ENCODE measurements at places on chromosomes 12 and 14.

DNA sequence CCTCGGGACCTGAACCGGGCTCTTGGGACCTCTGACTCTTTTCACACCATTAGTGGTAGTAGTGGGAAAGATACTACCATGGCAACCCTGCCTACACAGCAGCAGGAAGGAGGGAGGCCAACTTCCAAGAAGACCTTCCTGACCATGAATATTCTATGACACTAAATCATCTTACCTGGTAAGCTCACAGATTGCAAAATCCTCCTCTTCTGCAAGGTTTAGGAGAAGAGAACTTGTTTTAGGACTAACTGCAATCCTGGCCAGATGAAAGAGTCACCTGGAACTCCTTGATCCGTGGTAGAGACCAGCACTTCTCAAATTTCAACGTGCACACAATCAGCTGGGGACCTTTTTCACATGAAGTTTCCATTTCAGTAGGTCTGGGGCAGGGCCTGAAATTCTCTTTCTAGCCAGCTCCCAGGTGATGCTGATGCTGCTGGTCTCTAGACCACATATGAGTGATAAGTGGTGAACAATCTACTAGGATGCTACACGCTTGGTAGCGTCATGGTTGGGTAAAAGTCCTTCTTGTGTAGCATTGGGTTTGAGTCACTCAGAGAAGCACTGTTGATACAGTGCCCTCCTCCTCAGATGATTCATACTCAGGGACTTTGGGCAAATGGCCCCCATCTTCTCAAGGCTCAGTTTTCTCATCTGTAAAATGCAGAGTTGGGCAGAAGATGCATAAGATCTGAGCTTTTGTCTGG, 35.6 kb upstream of the FICD start:
- no peak for DNase-seq

GRCh38 chr12:124762384-124762783, 101.3 kb downstream of the SCARB1 start:
- no peak for DNase-seq

DNA sequence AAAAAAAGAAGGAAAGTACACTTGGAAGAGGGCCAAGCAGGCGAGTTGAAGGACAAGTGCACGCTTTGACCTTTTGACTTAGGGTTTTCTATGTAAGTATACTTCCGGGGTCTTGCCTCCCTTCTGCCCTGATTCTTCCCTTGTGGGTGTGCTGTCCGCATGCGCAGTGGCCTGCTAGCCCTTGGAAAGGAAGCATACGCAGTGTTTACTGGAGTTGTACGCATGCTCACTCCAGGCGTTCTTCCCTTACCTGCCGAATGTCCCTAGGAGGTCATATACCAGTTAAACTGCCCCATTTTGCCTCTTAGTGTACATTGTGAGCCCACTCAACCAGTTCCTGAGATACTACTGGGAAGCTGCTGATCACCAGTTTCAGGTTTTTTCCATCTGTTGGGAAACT, 15.7 kb upstream of the DDHD1 start:
- no peak for DNase-seq

DNA sequence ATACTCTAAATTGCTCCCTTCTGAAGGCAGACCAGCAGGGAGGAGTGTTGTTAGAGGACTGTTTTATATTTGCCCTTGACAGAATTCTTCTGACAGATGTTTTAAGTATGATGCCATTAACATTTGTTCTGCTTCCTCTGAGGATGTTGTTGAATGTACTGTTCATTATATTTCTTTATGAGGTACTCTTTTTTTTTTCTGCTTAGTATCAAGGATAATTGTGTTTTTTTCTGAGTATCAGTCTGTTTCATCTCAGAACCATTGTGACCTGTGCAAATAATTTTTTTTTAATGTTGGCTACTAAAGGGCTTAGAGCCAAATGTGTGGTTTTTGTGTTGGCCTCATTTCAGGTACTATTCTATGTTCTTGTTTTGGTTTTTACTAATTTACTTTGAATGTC, 10.6 kb downstream of the METAP2 start:
- no peak for DNase-seq

DNA sequence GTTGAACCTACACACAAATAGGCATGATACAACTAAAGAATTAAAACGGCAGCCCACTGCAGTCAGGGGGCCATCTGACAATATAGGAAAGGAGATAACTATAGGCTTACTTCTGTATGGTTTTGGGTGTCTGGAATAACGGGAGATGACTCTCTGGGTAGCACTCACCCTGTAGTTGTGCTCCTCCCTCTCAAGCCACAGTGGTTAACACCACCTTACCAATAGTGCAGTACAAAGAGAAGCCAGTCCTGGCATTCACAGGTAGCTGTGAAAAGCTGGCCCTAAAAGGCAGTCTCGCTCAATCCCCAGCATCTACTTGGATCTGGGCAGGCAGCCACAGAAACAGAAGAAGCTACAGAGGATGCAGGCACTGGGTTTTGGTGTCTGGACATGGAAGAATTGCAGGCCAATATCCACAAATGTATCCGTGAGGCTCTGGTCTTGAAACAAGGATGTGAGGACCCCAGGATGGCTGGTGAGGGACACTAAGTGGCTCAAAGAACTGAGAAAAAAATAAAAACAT, 93.0 kb downstream of the DPF3 start:
- DNase-seq: no peak

- no peak for DNase-seq
Observed at GRCh38 chr14:30790827-30791226, 83.5 kb upstream of the COCH start.

DNA sequence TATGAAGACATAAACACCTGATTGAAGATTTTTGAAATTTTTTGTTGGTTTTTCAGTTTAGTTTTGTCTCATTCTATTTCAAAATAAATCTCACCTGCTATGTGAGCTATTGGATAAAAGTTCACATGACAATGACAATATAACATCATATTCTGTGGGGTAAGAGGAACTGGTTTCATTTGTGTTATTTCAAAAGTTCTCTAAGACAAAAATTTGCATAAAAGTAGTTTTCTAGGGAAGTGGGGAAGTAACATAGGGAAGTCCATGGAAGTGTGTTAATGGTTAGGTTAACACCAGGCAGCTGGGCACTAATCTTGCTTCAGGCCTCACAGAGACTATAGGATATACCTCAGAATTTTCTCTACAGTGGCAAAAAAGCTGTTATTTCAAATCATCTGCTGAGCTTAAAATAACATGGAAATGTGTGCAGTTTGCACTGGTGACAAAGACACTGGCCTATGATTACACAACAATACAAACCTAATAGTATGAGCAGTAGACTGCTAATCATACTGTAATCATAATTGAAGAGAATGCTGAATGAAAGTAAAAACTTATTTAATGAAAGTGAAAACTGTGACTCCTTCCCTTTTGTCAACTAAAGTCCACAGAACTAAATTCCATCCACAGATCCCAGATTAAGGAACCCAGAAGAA, 710.6 kb upstream of the TMEM132C start:
- DNase-seq: no peak

DNA sequence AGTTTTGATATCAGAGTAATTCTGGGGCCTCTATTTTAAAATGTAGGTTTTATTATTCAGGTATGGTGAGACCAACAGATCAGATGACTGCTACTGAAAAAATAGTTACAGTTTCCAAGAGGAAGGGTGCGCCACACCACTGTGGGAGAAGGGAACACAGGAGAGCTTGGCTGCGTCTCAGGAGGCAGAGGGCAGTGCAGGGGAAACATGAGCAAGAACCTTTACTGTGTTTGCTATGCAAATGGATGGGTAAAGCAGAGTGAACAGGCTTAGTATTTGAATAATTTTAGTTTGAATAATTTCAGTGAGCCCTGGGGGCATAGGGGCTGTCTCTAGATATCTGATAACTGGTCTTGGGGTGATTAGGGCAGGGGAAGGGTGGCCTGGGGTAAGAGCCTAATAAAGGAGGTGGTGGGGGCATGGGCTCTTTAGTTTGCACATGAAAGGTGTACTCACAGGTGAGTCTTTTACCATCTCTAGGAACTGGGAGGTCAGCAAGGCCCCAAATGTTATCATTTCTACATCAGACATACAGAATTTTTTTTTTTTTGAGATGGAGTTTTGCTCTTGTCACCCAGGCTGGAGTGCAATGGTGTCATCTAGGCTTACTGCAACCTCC, 196.8 kb upstream of the NEDD1 start:
- no peak for DNase-seq

DNA sequence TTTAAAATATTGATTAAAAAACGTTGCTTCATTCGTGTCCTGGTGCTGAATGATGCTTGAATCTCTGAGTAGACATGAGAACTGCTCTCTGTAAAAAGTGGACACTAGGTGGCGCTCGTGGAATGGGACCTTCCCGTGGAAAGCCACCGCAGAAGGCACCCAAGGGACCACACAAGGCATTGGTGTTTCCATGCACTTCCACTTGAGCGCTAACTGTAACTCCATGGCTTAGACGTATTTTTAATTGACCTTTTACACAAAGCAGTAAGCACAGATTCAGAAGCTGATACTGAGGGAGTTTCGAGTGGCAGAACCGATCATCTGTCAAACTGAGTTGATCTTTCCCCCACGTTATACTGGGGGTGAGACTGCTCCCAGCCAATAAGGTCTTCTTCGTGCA, 135.3 kb downstream of the PRKCH start:
- DNase-seq: peak; percentile 78

DNA sequence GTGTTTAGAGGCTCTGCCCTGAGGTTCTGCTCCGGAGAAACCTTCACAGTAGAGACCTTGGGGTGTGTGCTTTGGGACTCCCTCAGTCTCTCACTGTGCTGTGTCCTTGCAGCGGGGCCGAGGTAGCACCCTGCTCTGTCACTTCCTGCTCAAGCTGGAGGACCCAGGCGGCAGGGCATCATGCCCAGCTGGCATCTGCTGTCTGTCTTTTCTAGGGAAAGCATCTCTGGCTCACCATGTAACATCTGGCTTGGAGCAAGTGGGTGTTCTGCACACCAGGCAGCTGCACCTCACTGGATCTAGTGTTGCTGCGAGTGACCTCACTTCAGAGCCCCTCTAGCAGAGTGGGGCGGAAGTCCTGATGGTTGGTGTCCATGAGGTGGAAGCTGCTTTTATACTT, 124.5 kb downstream of the ESRRB start:
- DNase-seq: no peak

DNA sequence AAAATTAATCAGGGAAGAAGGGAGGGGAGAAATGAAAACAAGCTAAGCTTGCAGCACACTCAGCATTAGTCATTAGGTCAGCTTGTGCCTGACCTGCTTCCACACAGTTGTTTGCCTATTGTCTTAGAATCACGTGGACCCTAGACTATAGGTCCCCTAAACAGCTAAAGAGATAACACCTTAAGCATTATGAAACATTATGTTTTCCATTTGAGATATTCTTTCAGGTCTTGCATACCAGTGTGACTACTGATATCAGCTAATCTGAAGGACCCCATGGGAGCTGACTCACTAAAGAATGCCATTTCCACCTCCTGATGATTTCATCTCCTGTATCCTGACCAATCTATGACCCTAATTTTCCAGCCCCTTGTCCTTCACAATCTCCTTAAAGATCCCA, 154.1 kb upstream of the FUT8 start:
- DNase-seq: no peak

DNA sequence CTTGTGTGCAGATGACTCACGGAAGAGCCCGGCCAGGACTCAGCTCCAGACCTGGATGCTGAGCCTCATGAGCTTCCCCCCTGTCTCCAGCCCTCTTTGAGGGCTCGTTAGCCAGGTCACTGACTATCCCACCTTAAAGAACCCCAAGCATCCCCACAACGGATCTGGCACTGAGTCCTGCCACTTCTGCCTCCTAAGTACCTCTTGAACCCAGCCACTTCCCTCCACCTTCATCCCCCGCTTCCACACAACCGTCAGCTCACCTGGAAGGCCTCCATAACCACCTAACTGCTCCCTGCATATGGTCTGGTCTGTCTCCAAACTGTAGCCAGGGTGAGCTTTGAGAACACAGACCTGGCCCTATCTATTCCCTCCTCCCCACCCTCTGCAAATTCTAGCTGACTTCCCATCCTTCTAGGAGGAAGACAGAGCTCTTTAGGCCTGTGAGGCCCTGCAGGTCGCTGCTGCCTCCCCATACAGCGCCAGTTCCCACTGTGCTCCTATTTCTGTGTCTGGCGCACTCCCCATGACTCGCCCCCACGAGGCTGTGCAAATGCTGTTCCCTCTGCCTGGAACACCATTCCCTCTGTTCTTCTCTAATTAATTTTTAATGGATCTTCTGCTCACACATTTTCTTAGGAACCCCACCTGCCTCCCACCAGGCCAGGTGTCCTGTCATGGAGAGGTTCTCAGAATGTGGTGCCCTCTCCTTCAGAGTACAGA, 2.9 kb upstream of the HSP90AA1 start:
- no peak for DNase-seq

GRCh38 chr12:96152164-96152563, 42.0 kb upstream of the ELK3 start:
- no peak for DNase-seq

DNA sequence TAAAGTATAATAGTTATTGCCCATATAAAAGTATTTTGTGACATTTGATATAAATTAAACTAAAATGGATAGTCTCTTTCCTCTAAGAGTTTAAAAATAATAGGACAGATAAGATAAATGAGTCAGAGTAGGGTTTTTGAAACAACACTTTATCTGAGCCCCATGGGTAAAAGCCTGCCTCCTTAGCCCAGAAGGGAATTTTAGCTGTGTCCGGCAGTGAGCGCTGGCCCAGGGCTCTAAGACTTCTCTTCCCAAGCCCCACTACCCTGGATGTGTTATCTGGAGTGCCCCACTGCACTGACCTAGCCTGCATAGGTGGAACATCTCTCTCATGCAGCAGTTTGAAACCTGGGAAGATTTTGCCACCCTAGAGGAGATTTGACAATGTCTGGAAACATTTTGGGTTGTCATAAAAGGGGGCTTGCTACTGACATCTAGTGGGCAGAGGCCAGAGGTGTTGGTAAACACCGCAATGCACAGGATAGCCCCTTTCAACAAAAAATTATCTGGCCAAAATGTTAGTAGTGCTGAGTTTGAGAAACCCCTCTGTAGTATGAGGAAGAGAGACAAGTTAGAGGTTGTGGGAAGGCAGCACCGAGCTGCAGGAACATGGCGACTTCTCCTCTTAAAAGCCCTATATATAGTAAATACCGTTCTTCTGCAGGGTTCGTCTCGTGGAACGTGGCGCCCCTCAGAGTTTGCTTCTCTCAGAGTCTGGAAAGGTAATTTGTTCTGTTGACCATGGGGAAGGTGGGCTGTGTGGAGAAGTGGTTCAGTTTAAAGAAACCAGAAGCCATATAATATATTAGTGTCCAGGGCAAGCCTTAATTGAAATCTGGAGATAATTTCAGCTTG, 29.3 kb upstream of the ATF1 start:
- DNase-seq: no peak

DNA sequence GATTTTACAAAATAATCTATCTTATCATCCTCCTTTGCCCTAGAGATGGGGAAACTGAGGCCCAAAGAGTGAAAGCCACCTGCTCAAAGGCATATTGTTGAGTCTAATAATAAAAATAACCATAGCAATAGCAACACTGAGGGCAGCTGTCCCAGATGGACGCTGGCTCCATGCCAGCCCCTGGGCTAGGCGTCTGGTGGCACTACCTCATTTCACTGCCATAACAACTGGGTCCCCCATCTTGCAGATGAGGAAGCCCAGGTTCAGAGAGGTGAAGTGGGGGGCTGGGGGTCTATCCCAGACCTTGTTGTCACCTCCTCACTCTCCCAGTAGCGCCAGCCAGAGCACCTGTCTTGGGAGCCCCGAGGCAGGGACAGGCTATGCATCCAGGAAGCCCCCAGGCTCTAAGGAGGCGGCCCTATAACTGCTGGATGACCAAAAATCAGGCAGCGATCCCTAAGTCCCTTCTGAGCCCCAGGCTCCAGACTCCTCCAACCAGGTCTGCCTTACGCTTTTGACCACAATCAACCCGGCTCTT, 12.8 kb downstream of the BDKRB2 start:
- no peak for DNase-seq

GRCh38 chr12:119341020-119341419, 6.5 kb downstream of the CCDC60 start:
- DNase-seq: no peak

GRCh38 chr14:57389646-57390036, 745 bp upstream of the NAA30 start:
- DNase-seq: no peak

Measured in activated CD4-positive, alpha-beta T cell treated with anti-CD3 and anti-CD28 coated beads for 24 hours (primary cell).